Activated CD4-positive, alpha-beta T cell treated with anti-CD3 and anti-CD28 coated beads, Interleukin-2, amount 50 U/mL, for 1 hour (primary cell): ENCODE measurements at places on chromosomes 4 and X.

GRCh38 chr4:476501-476900 lies 22.5 kb downstream of the ZNF721 start:
- DNase-seq = no peak

- peak; percentile 58 for DNase-seq
Measured at GRCh38 chr4:177250056-177250696, 59.5 kb upstream of the NEIL3 start.

DNA sequence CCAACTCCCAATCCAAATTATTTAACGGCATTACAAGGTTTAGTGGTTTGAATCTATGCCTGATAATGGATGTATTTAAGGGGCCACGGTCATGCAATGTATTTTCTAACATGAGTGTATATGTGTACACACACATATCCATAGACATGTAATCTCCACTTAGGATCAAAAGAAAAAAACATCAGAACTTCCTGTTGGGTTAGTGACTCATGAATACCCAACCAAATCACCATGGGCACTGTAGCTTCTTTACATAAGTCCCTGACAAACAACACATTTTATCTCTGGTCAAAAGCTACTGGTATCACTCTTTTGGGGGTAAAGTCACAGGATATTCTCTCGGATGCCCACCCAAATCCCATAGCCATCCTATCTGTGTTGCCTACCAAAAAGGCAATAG lies 36.5 kb upstream of the TFDP3 start:
- no peak for DNase-seq

DNA sequence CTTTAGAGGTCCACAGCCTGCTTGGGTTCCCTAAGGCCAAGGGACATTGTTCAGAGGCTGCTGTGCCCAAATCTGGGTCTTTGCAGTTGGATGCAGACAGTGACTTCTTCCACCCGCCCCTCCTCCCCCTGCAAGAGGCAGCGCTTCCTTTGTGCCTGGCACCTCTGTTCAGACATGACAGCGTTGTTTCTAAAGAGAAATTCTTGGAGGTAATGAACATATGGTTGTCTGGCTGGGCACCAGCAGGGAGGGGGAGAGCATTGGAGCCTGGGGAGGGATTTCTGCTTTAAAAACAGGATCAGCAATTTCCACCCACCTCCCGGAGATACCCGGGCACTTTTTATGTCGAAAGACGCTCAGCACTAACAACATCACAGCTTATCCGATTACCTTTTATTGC lies 51.5 kb downstream of the PSAPL1 start:
- DNase-seq = no peak

DNA sequence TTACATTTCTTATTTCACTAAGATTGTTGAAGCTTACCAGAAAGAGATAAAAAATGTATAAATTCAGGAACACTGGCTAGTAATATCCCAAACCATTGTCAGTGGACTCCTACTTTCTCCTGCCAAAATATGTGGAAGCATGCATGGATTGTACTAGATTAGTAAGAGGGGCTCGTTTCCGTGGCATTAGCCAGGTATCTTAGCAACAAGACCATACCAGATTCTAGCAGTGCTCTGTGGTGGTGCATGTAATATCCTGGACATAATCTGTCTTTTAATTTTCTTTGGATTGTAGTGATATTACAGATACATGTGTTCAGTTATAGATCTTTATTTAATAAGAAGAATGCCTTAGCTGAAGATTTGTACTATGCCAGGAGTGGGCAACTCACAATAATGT lies 371.9 kb upstream of the PITX2 start:
- no peak for DNase-seq

DNA sequence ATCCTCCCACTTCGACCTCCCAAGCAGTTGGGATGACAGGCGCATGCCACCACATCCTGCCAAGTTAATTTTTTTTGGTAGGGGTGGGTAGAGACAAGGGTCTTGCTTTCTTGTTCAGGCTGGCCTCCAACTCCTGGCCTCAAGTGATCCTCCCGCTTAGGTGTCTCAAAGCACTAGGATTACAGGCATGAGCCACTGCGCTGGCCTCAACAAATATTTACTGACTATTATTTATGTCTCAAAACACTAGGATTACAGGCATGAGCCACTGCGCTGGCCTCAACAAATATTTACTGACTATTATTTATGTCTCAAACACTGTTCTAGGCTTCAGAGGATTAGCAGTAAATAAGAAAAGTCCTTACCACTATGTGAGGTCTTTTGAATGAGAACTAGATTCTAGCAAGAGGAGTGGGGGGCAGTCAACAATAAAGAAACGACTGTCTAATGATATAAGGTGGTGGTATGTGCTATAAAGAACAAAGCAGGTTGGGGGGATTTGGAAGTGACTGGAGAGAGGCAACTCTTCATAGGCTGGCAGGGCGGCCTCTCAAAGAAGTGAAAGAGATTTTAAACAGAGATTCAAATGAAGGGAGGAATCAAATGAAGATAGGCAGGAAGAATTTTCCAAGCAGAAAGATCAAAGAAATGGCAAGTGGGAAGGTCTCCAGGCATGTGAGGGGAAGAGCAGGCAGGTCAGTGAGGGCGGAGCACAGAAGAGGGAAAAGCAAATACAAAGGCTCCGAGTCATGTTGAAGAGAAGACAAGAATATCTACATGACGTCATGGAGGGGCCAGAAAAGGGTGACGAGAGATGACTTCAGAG lies 12.7 kb upstream of the ACSL1 start:
- DNase-seq = no peak

GRCh38 chr4:55169352-55169961 lies 44.1 kb upstream of the KDR start:
- no peak for DNase-seq

GRCh38 chr4:180314972-180315371 lies 1928.2 kb upstream of the TENM3 start:
- DNase-seq = no peak

DNA sequence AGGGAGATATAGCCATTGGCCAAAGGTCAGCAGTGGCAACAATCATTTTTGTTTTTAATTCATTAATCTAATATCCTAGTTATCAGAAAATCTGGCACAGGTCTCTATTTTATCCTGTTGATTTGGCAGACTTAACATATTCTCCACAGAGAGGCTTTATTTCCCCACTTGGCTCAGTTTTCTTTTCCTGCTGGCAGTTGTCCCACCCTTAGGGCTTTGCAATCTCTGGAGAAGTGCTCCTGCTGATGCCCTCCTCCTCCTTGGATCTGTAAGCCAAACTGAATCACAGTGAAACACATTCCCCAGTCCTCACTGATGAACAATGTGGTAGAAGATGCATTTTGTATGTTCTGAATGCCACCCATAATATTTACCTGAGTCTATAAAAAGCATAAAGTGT lies 889.7 kb downstream of the PDHA2 start:
- no peak for DNase-seq

DNA sequence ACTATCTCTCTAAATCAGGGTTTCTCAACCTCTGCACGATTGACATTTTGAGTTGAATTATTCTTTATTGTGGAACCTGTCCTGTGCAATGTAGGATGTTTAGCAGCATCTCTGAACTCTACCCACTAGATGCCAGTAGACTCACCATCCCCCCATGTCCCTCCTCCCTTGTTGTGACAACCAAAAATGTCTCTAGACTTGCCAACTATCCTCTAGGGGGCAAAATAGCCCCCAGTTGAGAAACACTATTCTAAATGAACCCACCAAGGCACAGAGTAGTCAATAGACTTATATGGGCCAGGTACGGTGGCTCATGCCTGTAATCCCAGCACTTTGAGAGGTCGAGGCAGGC lies 49.1 kb upstream of the GAB1 start:
- DNase-seq = no peak

- DNase-seq = no peak
Measured at GRCh38 chrX:76555816-76556215, 128.3 kb downstream of the MAGEE1 start.

DNA sequence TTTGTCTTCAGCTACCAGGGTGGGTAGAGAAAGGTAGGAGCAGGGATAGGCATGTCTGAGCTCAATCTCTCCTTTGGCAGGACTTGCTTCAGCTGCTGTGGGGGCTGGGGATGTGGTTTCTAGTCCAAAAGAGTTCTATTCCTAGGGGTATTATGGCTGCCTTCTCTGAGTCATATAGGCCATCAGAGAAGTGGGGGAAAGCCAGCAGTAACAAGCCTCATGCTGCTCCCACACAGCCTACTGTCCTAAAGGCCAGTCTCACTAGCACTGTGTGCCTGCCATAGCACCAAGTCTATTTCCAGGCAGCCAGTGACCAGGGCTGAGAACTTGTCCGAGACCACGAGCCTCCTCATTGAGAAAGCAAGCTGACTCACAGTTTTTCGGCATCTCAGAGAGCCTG lies 270.6 kb downstream of the DCAF12L2 start:
- DNase-seq = no peak

- no peak for DNase-seq
Measured at GRCh38 chrX:118552121-118552900, 56.7 kb downstream of the DOCK11 start.

- DNase-seq = no peak
Measured at GRCh38 chr4:154124539-154125255, 335.8 kb upstream of the SFRP2 start.
